ENCODE measurements at places on chromosomes 12 and 14.

DNA sequence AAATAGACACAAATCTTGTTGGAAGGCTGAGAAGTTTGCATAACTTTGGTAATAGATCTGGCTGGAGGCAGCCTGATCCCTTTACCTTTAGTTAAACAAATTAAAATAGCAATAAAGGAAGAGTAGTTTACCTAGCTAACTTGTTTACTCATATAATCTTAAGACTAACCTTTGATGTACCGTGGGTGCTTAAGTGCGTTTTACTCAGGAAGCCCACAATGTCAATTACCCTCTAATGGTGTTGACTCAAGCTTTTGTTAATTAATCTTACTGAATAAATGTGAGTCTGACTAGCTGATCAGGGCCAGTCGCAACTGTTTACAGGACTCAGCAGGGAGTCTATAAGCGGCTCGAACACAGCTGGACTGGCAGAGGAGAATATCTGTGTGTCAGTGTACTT is 51.5 kb downstream of the FAR2 start:
- no peak for DNase-seq

DNA sequence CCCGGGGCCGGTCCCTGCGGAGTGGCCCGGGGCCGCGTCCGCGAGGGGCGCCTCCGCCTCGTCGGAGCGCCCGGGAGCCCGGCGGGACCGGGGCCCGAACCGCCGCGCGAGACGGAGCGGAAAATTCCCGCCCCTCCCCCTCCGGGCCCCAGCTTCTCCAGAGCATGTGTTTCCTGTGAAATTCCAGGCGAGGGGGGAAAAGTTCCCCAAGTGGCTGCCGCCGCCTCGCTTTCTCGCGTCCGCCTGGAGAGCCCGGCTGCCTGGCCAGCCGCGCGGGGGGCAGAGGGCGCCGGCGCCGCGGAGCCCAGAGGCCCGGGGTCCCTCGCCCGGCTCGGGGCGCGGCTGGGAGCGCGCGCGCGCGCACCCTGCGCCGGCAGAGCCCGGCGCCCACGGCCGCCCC is 904 bp downstream of the CACNA1C start:
- DNase-seq: no peak

- DNase-seq: no peak
These were observed 113.4 kb downstream of the LGMN start for GRCh38 chr14:92635031-92635430.

- no peak for DNase-seq
These were observed 258.5 kb downstream of the NOVA1 start for GRCh38 chr14:26339381-26339780.

- no peak for DNase-seq
These were observed 169.0 kb downstream of the NEDD1 start for GRCh38 chr12:97075934-97076630.

DNA sequence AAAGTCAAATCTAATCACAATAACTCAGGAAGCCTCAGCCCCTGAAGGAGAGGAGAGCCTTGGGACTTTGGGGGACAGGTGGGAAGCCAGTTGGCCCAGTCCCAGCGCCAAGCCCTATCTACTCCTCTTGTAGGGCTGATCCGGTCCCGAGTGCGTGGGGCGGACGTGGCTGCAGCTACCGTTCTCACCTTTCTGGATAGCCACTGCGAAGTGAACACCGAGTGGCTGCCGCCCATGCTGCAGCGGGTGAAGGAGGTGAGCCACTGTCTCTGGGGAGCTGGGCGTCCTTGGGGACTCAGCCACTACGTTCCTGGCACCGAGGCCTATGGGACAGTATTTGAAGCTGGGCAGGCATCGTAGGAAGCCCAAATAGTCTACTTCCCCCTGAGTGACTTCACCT is 68.4 kb downstream of the GALNT16 start:
- no peak for DNase-seq

DNA sequence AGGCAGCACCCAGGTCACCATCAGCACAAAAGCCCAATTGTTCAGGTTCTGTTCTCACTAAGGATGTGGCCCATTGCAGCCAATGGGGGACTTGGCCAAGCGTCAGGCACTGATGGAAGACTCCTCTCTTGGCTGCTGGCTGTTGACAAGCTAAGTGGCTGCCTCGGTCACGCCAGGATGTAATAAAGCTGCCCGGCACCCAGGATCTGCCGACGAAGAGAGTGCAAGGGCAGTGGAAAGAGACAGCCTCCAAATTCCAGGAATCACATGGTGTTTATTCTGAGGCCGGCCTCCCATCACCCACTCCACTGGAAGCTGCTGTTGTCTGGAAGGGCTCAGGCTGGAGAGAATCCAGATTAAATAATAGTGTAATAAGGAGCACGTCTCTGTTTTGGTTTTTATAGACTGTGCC is 451.8 kb upstream of the TBX3 start:
- peak; percentile 54 for DNase-seq

- peak; percentile 5 for DNase-seq
These were observed 1.4 kb upstream of the M6PR start for GRCh38 chr12:8950702-8951478.

DNA sequence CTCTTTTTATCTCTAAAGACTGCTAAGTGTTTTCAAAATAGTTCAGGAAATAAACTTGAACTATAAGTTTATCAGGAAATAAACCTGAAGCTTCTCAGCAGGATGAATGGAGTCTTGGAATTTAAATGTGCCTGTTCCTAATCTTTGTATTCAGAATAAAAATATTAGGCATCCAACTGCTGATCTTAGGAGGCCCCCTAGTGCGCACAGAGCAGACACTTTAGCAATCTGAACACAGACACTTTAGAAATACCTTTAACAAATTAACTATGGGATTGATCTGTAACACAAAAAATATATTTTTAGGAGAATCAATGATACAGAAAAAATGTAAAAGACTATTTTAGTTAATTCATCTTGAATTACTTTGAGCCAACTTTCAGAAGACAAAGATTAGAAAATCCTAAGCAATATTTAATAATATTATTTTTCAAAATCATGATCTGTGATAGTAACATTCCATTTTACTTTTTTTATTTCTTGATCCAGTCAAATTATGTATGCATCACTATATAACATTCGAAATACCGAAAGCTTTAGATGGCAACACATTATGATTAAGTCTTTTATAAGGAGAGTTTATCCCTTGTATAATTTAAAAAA is 80.9 kb downstream of the SLC41A2 start:
- DNase-seq: peak; percentile 59

DNA sequence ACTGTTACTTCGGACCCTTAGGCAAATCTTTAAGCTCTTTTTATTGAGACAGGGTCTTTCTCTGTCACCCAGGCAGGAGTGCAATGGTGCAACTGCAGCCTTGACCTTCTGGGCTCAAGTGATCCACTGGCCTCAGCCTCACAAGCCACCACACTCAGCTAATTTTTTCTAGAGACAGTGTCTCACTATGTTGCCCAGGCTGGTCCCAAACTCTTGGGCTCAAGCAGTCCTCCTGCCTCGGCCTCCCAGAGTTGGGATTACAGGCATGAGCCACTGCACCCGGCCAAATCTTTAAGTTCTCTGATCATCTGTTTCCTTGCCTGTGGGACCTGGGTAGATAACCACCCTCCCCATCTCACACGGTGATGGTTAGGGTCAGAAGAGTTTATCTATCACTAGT is 2.3 kb upstream of the GPX2 start:
- DNase-seq: no peak

DNA sequence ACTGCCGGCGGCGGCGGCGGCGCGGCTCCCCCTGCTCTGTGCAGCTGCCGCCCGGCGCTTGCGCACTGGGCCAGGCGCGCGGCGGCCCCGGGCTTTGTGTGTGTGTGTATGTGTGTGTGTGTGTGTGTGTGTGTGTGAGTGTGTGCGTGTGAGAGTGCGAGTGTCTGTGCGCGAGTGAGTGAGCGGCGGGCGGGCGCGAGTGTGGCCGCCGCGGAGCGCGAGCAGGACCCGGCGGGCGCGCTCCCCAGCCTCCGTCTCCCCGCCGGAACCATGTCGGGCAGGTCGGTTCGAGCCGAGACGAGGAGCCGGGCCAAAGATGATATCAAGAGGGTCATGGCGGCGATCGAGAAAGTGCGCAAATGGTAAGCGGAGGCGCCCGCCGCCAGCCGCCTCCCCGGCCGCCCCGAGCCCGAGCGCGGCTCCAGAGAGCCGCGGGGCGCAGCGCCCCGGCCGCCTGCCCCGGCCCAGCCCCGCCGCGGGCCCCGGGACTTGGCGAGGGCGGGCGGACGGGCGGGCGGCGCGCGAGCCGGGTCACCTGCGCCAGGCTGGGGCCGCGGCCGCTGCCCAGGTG is at the start of gene BCL7A:
Gene BCL7A (plus strand): TSS at position 63 of the 571 bp plus-strand sequence. CDS start 208 bp downstream, at position 271.
- DNase-seq: peak; percentile 67

GRCh38 chr12:115638733-115639647 is 638.5 kb downstream of the MED13L start:
- no peak for DNase-seq

DNA sequence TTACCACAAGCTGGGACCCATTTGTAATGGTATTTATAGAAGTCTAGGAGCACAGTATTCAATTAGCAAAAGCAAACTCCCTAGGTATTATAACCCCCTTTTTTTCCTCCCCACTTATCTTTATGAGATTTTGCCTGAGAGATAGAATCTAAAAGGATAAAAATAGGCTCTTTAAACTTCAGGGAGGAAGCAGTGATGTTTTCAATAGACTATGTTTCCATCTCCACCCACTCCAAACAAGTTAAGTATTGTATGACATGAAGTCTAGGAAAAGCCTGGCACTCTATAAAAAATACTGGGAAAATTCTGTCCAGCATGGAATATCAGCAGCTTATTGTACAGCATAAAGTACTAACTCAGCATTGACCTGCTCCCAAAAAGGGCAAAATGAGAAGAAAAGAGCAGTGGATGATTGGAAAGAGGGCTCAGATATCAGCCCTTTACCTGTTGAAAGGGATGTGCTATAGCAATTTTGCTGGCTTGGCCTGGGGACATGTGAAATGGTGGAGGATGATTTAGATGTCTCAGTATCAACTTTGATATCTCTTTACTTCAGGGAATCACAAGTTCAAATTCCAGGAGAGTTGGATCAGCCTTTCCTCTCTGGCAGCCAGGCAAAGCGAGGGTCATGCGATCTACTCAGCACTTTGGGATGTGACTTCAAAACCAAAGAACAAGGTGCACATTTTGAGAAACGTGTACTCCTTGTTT is 72.4 kb downstream of the IGF1 start:
- no peak for DNase-seq

DNA sequence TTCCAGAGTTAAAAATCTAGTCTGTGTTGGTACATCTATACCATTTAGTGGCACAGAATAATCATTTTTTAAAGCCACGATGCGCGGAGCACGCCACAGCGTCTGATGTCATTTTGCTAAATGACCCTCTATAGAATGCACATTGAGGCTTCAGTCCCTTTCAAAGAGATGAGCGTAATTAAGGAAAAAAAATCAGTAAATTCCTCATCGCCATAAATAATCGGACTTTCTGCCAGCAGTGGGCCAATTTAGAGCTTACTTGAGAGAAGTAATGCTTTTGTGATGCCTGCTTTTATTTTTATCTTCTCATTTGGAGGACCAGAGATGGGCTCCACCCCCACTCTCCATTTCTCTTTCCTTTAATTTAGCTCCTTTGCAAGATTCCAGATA is 4.0 kb downstream of the ASCL1 start:
- no peak for DNase-seq

DNA sequence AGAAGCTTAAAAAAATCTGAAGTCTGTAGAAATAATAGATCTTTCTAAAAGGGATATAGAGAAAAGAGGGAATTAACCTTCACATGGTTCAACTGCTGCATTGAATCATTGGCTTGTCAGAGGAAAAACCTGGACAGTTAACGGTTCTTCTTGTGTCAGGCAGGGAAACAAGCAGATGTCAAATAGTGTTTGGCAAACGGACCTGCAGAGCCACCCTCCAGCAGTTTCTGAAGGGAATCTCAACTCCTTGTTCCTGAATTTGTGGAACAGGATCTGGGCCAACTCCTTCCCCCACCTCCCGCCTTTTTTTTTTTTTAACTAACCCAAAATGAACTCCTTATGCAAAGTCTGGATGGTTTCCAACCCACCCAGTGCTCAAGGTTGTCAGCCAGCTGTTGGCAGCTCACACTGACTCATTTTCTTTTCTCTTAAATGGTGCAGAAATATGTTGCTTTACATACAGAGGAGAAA is 187.3 kb downstream of the CAND1 start:
- peak; percentile 41 for DNase-seq

GRCh38 chr14:97280526-97280925 is 483.3 kb downstream of the VRK1 start:
- no peak for DNase-seq

DNA sequence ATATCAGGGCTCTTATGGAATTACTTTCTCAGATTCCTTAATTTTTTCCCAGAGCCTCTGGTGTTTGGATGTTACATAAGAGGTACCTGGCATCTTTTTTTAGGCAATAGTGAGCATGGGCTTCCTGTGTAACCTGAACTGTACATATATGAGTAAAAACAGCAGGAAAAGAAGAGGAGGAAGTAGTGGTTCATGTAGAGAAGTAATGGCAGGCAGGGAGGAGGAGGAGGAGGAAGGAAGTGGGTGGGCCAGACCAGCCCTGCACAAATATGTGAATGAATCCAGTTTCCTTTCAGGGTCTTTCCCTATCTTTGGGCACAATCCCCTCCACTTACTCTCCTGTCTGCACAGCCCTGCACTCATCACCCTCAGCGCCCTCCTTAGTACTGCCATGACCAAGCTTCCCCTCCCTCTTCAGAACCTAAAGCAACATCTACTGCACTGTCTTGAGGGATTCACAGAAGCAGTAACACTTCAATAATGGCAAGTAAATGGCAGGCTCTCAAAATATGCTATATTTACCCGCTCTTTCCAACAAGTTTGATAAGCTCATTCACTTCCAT is 40.9 kb upstream of the GSG1 start:
- no peak for DNase-seq

DNA sequence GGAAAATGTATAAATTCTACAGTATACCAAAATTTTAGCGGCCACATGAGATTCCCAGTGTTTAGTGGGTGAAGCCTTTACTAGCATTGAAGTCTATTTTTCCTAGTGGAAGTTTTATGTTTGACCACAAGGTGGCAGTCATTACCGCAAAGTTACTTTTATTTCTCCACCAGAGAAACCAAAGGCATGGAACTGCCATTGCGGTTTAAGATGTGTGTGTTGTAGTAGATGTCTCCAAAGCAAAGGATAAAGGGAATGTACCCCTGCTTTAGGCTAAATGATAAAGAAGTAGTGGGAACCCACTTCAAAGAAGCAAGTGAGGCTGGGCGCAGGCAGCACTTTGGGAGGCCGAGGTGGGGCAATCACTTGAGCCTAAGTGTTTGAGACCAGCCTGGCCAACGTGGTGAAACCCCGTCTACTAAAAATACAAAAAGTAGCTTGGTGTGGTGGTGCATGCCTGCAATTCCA is 140.5 kb downstream of the PRKCH start:
- peak; percentile 74 for DNase-seq
